ENCODE measurements at places on chromosomes 6 and 20. TPM values are rescaled to one million over a fixed set of nuclear protein-coding genes. Genes with fewer than 3 reads are reported as not detected.

Gene DNMT3B
- total RNA-seq = 0.93 TPM

Gene PCMTD2
- total RNA-seq = 32.2 TPM

Gene KCNK17
- not detected for total RNA-seq

Gene AARS2
- total RNA-seq = 22.2 TPM

Gene FAM209B
- 1.2 TPM for total RNA-seq

Data from activated T-helper 1 cell treated with anti-CD3 and anti-CD28 coated beads, Interleukin-12 subunit alpha, Interleukin-12 subunit beta, Interleukin-2, Interleukin-4 antibody, amounts not matched to agents 30 ng/mL and 10 ng/mL and 1 ng/mL, durations not matched to agents 14 hours and 24 hours and 36 hours (primary cell).